ENCODE measurements at places on chromosomes 13 and 19. TPM values are rescaled to one million over a fixed set of nuclear protein-coding genes. Genes with fewer than 3 reads are reported as not detected.

The VASP gene
- total RNA-seq, result 112 TPM

The GARIN5A gene
- not detected for total RNA-seq

The ICAM4 gene
- total RNA-seq, result 0.85 TPM

The ZSCAN4 gene
- not detected for total RNA-seq

The PPP5C gene
- total RNA-seq, result 33.0 TPM

The AP1M2 gene
- 2.9 TPM for total RNA-seq

The CYP4F22 gene
- total RNA-seq, result not detected

The MBD3L2 gene
- total RNA-seq, result not detected

The ERICH6B gene
- total RNA-seq, result not detected

All from regular cardiac myocyte (primary cell).